ENCODE measurements at places on chromosomes 5 and 9. TPM values are rescaled to one million over a fixed set of nuclear protein-coding genes. Genes with fewer than 3 reads are reported as not detected.

DNA sequence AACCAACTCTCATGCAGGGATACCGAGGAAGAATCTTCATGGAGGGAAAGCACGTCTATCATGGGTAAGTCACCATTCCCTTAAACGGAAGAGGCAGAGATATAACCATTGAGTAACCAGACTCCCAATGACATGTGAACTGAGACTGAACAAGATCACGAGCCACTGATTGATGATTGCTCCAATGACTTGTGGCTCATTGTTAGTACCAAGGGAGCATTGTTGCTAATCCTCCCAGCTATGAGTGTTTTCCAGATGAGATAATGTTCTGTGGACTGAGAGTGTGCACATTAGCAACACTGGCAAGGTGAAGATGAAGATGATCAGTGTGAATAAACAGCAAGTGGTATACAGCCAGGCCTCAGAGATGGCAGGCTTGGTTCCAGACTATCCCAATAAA lies 219.2 kb upstream of the MAP3K1 start:
- no peak for DNase-seq

DNA sequence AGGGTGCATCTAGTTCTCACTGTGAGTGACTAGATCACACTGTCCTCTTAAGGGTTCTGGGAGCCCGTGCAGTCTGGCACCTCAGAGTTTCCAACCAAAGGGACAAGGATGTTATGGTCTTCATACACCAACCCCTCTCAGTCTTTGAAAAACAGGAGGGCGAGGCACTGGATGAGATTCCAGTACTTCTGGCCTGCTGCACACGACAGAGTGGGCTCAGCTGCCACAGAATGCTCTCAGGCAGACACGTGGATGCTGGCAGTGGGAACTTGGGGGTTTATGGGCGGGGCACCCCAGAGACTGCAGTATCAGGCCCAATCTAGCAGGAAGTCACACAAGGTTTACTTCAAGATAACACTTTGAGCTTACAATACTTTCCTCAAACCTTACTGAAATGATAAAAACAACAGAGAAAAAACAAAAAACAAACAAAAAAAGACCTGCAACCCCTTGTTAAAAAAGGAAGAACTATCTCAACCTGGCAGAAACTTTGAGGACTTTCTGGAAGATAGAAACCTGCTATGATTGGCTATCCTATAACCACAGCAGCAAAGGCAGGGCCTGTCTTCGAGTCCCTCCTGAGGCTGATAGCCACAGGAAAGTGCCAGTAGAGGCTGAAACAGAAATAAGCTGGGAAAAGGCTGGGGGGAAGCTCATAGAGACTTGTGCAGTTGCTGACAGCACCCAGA lies 28.3 kb upstream of the TGFBR1 start:
- DNase-seq: peak; percentile 76

FAXDC2 gene
- total RNA-seq: 1.4 TPM

WNT8A gene
- total RNA-seq: not detected

- peak; percentile 79 for DNase-seq
Measured at GRCh38 chr5:154197801-154198491, 7.4 kb downstream of the GALNT10 start.

UGT3A2 gene
- 0.25 TPM for total RNA-seq

TMEM161B gene
- total RNA-seq: 33.2 TPM

PTGES gene
- 0.39 TPM for total RNA-seq

DNA sequence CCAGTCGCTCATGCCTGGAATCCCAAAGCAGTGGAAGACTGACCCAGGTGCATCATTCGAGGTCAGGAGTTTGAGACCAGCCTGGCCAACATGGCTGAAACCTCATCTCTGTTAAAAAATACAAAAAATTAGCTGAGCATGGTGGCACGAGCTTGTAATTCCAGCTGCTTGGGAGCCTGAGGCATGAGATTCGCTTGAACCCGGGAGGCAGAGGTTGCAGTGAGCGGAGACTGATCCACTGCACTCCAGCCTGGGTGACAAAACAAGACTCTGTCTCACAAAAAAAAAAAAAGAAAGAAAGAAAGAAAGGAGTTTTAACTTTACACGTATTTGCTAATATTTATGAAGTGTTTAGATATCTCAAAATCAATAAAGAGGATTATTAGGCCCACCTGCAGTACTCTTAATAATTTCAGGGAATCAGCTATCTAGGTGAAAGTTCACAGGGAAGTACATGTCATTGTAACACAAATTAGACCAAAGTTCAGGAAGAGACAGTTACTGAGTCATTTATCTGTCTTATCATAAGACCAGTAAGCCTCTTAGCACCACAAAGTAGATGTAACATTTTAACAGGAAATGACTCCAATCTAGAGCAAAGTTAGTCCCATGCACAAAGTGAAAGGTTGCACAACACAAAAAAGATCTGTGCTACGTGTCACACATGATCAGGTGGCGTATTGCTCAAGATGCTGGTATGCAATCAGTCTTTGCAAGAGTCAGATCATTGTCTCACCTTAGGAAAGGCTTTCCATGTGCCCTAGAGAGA lies 34.1 kb upstream of the PLIN2 start:
- DNase-seq: peak; percentile 75

- no peak for DNase-seq
Measured at GRCh38 chr5:79699763-79700400, 10.2 kb downstream of the CMYA5 start.

GRCh38 chr5:172870291-172870714 lies 36.3 kb downstream of the ERGIC1 start:
- no peak for DNase-seq

GRCh38 chr9:70563010-70563409 lies 148.6 kb upstream of the KLF9 start:
- no peak for DNase-seq

DNA sequence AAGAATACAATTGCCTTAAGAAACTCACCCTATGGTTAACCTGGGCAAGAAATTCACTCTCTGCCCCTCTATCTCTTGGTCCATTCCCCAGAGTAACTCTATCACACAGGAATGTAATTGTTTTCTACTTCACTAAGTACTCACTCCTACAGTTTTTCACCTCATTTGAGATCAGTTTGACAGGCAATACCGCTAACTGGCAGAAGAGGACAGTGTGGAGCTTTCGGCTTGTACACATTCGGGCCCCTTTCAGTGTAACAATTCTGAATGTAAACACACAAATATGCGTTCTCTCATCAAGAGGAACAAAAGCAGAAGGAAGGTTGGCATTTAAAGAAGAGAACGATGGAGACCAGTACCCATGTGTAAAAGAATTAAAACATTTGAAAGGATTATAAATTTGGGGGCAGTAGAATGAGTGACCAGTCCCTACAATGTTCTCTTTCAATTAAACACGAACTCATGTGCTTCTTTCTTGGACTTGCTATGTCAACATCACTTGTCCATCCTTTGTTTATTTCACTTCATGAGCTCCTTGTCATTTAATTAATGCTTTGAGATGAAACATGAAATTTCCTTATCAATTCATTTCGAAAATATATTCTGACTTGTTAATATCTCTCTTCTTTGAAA lies 188.5 kb upstream of the GRAMD2B start:
- DNase-seq: no peak

- no peak for DNase-seq
Measured at GRCh38 chr9:98884849-98885248, 58.9 kb upstream of the COL15A1 start.

DNA sequence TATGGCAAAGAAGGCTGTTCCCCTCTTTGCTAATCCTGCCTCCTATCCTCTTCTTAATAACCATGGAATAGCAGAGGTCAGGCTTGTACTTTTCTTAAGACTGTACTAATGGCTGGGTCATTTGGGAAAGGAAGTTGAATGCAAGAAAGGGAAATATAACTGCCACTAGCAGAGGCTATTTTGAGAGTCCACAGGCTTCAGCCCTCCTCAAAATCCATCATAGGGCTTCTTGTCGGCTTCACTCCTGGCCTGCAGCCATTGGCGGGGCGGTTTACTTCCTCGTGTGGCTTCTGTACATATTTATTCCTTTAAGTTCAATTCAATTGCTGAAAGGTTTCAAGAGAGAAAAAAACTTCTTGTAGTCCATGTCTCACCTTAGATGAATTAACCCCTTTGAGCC lies 2.8 kb upstream of the PARP8 start:
- DNase-seq: no peak

SPATA31E1 gene
- total RNA-seq: not detected

ZNF462 gene
- 0.33 TPM for total RNA-seq

DNA sequence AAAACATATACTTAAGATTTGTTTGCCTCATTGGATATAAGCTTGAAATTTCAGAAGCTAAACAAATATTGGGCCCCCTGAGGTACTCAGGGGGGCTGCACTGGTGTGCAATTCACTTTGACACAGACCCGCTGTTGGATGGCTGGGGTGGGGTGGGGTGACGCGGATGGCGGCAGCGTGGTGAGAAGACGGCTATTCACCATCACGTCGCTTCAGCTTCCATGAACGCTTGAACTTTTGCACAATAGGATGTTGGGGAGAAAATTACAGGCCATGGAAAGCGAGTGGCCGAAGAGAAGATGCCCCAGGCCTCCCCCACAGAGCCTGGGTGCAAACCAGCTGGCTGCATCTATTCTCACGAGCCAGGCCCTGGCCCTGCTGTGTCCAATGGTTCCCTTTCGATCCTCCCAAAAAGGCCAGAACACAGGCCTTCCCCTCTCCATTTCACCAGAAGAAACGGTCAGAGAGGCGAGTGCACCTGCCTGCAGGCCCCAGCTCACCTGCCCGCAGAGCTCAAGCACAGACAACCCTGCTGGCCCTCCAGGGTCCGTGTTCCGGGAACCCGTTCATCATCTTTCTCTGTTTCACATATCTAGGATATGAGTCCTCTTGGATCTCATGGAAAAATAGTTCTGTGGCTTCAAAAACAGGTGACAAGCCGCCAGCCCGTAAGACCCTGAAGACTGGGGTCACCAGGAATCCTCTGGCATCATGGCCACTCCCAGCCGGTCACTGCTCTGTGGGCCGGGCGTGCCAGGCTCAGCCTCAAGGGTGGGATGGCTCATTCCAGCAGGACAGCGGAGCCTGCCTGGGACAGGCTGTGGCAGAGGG lies 46.8 kb upstream of the SARDH start:
- no peak for DNase-seq

DNA sequence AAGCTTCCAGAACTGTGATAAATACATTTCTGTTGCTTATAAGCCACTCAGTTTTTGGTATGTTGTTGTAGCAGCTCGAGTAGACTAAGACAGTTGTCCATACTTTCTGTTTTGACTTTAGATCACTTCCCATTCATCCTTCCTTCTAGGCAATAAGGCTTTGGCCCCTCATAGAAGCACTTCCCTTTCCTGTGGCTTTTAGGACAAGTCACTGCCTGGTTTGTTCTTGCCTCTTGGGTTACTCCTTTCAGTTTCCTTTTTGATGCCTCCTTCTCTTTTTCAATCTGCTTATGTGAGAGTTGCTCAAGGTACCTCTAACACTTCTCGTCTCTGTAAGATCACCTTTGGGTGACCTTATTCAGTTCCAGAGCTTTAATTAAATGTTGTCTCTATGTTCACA lies 72.4 kb upstream of the NTRK2 start:
- DNase-seq: no peak

DNA sequence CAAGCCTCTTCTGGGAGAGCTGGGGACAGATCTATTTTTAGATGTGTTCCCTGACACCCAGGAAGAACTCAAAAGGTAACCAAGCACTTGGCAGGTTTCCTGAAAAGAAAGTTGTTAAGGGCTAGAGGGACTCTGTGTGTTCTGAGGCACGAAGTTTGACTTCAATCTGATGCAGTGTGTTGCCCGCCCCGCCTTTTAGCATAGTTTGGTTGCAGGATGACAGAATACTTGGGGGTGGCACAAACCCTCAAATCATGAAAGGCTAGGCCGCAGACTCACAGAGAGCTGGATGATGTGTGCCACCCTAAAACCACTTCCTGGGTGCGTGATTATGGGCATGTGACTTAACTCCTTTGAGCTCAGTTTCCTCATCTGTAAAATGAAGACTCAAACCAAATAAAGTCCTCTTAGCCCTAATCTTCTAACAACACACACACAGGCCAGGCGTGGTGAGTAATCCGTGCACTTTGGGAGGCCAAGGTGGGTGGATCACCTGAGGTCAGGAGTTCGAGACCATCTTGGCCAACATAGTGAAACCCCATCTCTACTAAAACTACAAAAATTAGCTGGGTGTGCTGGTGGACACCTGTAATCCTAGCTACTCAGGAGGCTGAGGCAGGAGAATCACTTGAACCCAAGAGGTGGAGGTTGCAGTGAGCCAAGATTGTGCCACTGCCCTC lies 12.8 kb upstream of the NDFIP1 start:
- peak; percentile 94 for DNase-seq

GRCh38 chr9:3281399-3281798 lies 244.4 kb downstream of the RFX3 start:
- no peak for DNase-seq

RLN2 gene
- total RNA-seq: 1.4 TPM

IL9 gene
- total RNA-seq: not detected

NKD2 gene
- total RNA-seq: not detected

- DNase-seq: no peak
Measured at GRCh38 chr9:134548185-134548584, 93.4 kb upstream of the COL5A1 start.

DNA sequence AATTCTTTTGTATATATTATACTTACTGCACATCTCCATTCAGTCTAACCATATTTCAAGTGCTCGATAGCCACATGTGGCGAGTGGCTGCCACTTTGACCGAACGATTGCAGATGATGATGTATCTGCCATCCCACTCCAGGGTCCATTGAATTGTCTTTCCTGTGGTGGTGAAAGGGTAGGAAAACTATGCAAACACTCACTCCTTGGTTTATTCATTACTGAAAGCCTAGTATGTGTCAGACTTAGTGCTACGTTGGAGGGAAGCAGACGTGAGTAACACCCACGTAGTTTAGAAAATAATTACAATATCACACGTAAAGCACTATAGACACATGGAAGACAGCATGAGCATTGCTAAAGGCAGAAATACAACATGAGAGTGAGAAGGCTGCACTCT lies 353.7 kb downstream of the CSNK1G3 start:
- no peak for DNase-seq

SPINK4 gene
- total RNA-seq: not detected

GABRP gene
- total RNA-seq: not detected

DNA sequence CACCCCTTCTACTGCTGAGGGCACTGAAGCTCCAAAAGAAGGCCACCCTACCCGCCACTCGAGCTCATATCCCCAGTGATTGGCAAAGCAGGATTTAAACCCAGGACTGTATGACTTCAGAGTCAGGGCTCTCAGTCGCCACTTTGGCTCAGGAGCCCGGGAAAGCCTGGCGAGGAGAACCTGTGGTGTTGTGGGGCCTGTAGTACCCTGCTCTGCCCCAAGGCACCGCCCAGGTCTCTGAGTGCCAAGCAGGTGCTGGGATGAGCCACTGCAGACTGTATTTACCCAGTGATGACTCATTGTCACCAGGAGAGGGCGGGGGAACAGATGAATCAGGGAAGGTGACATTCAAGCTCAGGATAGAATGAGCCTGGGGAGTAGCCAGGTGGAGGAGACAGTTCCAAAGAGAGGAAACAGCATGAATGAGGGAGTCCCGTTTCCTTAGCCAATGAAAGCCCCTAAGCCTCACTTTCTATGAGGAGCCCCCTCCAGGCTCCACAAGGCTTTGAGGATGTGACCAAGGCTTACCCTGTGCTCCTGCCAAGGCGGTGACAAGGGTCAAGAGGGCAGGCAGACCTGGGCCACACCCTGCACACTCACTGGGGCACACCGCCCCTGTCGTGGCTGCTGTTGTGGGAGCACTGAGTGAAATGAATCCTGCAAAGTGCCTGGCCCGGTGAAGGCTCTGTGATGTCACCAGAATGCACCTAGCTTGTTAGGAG lies 17.8 kb upstream of the DPM2 start:
- peak; percentile 89 for DNase-seq
